NCI-H1092 treated with DMSO at 0.1 percent for 48 hours (cell line): ENCODE measurements at places on chromosomes 1 and 21.

DNA sequence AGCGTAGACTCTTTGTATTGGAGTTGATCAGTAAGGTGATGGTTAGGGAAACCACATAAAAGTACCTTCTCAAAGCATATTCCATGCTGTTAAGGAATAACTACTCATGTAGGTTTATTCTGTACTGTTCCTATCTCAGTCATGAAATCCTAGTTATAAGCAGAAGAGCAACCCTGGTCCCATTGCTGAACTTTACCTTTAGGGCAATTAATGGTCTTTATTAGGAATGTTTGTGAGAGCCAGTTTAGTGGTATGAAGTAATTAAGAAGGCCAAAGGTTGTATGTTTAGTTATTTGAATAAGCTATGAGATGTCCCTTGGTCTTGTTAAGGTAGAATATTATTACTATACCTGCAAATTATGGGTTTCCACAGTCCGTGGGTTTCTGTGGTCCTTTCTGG lies 44.0 kb downstream of the ACP6 start:
- no peak for DNase-seq

DNA sequence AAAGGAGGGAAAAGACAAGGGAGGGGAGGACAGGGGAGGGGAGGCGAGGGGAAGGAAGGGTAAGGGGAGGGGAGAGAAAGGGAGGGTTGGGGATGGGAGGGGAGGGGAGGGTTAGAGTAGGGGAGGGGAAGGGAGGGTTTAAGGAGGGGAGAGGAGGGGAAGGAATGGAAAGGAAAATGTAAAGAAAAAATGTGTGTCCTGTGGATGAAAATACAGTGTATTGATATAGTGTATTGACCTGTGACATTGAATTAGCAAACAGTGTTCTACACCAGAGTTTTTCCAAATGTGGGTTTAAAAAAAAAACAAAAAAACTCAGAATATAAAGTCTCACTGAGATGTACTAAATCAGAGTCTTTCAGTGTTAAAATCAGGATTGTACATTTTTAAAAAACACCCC lies 1279.8 kb upstream of the ADGRL2 start:
- DNase-seq = no peak

DNA sequence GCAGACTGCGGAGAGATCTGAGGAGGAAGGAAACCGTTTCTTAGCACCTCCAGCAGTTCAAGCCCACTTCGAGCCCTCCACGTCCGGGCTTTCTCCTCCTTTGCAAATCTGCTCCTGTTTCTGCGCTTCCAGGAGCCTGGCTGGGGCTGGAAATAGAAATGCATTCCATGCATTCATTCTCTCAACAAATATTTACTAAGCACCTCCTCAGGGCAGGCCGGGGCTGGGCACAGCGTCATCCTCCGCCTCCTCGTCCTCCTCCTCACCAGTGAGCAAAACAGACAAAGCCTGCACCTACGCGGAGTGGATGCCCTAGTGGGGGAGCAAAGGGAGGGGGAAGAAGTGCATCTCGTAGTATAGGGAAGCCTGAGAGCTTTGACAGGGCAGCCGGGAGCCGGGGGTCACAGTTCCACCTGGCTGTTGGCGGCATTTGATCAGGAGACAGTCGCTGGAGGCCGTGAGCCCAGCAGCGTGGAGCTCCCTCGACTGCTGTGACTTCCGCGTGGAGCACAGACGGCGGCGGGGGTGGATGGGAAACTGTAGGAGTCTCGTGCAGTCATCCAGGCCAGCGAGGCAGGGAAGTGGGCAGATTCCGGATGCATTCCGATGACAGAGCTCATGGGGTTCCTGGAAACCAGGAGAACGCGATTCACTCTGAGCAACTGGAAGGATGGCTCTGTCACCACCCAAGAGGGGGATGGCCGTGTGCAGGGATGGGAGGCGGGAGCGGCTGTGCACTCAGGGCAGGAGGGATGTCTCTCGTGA lies 93.5 kb downstream of the SIK1 start:
- peak; percentile 69 for DNase-seq

DNA sequence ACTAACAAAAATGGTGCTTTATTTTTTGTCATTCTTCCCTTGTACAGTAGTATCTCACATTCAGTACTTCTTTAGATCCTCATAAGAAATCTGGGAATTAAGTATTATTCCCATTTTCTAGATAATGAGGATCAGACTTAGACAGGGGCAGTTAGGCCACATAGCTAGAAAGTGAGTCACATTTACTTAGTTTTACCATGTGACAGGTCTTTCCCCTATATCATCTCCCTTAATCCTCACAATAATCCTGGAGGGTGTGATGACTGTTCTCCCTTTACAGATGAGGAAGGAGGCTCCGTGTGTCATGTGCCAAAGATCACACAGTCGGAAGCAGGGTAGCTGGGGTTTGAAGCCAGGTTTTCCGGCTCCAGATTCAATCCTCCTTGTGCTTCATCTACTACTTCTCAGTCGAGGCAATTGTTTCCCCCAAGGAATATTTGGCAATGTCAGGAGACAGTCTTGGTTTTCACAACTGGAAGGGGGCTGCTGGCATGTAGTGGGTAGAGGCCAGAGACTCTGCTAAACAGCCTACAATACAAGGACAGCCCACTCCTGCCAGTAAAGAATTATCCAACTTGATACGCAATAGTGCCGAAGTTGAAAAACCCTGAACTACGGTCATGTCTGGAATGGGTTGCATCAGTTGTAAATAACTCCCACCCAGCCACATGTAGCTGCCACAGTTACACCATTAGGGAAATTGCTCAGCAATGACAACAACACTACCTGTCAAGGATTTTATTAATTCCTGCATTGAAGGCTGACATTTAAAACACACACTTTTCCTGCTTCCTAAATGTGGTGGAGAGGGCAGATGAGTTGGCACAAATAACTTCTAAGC lies 54.5 kb downstream of the C8B start:
- no peak for DNase-seq

- no peak for DNase-seq
These were observed 2.7 kb downstream of the ERRFI1 start for GRCh38 chr1:8023287-8023994.

GRCh38 chr1:232863544-232864275 lies 58.5 kb downstream of the MAP10 start:
- DNase-seq = no peak

GRCh38 chr1:16608838-16609560 lies 4.4 kb downstream of the NBPF1 start:
- no peak for DNase-seq

- DNase-seq = no peak
These were observed 234.9 kb downstream of the TNR start for GRCh38 chr1:175508320-175509110.

DNA sequence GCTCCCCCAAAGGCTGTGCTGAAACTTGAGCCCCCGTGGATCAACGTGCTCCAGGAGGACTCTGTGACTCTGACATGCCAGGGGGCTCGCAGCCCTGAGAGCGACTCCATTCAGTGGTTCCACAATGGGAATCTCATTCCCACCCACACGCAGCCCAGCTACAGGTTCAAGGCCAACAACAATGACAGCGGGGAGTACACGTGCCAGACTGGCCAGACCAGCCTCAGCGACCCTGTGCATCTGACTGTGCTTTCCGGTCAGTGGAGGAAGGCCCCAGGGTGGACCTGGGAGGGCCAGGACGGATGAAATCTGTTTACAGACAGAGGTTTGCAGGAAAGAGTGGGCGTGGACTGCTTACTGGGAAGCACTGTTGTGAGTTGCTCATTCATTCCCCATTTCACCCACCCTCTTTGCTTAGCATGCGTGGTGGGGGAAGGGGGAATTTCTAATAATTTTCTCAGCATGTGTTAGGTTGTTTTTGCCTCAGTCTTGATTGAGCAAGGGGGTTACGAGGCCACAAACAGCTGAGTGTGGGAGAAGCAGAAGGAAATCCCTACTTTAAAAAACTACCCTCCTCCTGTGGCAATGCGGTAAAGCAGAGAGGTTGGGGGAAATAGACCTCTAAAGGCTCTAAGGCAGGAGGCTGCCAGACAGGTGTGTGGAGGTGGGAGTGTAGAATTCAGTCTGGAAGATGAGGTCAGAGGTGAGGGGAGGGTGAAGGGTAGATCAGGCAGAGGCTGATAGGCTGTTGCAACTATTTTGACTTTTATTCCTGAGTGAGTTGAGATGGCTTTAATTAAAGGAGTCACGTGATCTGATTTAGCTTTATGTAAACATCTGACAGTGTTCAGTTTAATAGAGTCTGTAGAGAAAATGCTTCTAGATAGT lies 1.3 kb downstream of the FCGR2A start:
- DNase-seq = no peak

DNA sequence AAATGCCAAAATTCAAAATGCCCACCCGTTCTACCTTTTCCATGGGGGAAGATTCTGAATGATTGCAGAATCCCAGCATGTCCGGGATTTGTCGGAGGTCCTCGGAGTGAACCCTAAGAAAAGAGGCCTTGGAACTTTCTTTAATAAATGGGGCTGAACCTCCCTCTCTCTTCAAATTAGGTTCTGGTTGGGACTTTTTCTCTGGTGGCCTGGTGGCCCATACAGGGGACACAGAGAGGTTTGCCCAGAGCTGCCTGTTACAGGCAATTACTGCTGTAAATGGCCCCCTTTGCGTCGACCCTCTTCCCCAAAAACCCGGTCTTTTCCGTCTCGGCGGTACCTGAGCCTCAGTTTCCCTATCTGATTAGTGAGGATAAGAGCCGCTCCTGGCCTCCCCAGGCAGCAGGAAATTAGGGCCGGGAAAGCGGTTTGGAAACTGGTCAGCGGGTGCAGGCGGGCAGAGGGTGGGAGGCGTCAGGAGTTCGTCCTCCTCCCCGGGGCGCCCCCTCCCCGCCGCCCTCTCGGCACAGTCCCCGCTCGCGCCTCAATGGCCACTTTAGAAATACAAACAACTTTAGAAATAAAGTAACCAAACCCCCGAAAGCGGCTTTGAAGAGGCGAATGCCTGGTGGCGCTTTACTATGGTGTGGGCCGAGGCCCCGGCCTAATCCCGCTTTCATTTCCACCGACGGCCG lies 15.6 kb downstream of the PAX7 start:
- DNase-seq = no peak

GRCh38 chr21:25578056-25578961 lies 29.0 kb downstream of the MRPL39 start:
- DNase-seq = no peak

DNA sequence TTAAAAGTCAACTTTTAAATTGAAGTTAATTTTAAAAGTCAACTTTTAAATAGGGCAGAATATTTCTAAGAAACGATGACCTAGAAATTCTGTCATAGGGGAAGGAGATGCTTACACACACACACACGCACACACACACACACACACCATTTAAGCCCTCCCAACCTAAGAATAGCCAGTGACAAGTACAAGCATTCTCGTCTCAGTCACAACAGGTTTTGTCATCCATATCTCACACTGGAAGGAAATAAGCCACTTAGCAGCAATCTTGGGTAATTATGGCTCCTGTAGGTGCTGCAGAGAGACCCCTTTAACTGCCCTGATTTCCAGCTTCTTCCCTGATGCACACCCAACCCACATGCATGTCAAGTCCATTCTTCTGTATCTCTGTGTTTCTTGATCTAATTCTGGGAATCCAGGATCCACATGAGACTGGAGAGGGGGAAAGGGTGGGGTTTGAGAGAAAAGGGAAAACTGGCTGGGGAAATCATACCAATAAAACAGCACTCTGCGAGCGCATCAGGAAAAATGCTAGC lies 338.1 kb downstream of the PAPPA2 start:
- no peak for DNase-seq

- no peak for DNase-seq
These were observed 9.8 kb upstream of the GPR137B start for GRCh38 chr1:236132420-236133046.

DNA sequence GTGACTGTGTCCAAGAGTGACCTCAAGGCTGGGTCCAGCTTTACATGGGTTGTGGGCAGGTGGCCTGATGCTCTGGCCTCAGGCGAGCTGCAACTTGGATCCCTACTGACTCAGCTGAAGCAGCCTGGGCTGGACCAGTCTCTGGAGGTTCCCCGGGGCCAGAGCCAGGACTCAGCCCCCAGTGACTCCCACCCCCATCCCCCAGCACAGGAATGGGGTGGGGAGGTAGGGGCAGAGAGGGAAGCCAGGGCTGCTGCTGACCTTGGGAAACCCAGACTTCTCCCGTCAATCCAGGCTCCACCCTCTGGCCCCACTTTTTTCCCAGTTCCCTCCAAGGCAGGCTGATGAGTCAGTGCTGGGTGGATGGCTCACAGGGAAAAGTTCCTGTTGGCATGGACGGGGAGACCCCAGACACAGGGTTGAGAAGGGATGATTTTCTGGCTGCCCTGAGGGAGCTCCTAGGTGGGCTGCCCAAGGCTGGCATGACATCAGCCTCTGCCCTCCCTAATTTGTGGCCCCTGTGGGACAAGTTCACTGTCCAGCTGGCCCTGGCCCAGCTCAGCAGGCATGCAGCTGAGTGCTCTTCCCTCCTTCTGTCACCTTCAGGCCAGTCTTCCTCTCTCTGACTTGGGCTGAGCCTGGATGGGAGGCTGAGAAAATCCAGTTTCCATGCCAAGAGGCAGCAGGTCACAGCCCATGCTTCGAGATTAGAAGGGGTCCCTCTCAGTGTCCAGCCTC lies 2.2 kb downstream of the ZC3H12A start:
- no peak for DNase-seq

- peak; percentile 38 for DNase-seq
These were observed 803 bp downstream of the COP1 start for GRCh38 chr1:176206006-176206960.

DNA sequence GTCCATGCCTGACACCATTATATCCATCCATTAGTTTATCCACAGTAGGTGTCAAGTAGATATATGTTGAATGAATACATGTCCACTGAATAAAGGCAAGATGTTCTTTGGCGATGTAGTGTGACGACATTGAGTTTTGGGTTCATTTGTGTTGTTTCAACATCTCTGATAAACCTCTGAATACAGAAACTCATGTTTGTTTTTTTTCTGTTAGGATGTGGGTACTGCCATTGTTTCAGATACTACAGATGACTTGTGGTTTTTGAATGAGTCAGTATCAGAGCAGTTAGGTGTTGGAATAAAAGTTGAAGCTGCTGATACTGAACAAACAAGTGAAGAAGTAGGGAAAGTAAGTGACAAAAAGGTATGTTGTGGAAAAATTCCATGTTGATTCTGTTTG lies 28.1 kb downstream of the MDM4 start:
- no peak for DNase-seq

DNA sequence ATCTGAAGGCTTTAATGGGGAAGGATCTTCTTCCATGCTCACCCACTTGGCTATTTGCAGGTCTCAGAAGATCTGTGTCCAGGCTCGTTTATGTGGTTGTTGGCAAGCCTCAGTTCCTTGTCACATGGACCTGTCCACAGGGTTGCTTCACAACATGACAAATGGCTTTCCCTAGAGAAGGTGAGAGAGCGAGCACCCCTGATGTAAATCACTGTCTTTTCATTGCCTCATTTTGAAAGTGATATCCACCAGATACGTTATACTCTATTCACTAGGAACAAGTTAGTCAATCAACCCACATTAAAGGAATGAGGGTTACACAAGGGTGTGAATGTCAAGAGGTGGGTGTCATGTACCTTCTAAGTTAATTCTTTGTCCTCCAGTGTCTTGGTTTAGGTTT lies 433.3 kb downstream of the RPS6KC1 start:
- no peak for DNase-seq

- no peak for DNase-seq
These were observed 7.9 kb downstream of the H6PD start for GRCh38 chr1:9242338-9242969.
